Neural progenitor cell (in vitro differentiated cells): ENCODE measurements at places on chromosomes 12 and 14. TPM values are rescaled to one million over a fixed set of nuclear protein-coding genes. Genes with fewer than 3 reads are reported as not detected.

- no peaks in the 10 kb centered on the region for H3K27me3 ChIP-seq
- no peaks in the 10 kb centered on the region for H3K36me3 ChIP-seq
- H3K27ac ChIP-seq: no peak overlapping the region
- H3K4me3 ChIP-seq: no peak overlapping the region
- DNase-seq: no peak
- no peaks in the 10 kb centered on the region for H3K4me1 ChIP-seq
Measured at GRCh38 chr12:75774261-75775052, 257.1 kb downstream of the PHLDA1 start.

DNA sequence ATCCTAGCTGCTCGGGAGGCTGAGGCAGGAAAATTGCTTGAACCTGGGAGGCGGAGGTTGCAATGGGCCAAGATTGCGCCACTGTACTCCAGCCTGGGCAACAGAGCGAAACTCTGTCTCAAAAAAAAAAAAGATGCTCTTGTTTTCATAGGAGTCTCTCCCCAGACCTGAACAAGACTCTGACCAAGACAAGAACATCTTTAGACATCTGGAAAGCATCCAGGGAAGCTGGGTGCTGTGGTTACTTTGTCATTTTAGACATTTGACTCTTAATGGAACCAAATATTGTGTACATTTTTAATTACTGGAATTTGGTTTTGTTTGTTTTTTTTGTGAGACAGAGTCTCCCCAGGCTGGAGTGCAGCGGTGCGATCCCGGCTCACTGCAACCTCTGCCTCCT is 21.1 kb upstream of the ATF1 start:
- no peaks in the 10 kb centered on the region for H3K27me3 ChIP-seq
- no peak overlapping the region for H3K4me3 ChIP-seq
- no peaks in the 10 kb centered on the region for H3K4me1 ChIP-seq
- DNase-seq: no peak

- no peak for DNase-seq
- peaks cover under 1% of the 10 kb centered on the region for H3K27me3 ChIP-seq
- no peak overlapping the region for H3K27ac ChIP-seq
- H3K4me1 ChIP-seq: peaks cover 22% of the 10 kb centered on the region
- H3K36me3 ChIP-seq: no peaks in the 10 kb centered on the region
Measured at GRCh38 chr12:109875572-109876131, 4.7 kb downstream of the GLTP start.

- H3K27me3 ChIP-seq: no peaks in the 10 kb centered on the region
- no peak overlapping the region for H3K27ac ChIP-seq
- peaks cover 5% of the 10 kb centered on the region for H3K4me1 ChIP-seq
Measured at GRCh38 chr14:103318750-103319419, 15.2 kb upstream of the EIF5 start.

GRCh38 chr14:58740379-58740935 is 102.7 kb downstream of the DACT1 start:
- no peaks in the 10 kb centered on the region for H3K27me3 ChIP-seq
- H3K4me3 ChIP-seq: no peak overlapping the region
- H3K4me1 ChIP-seq: peaks cover 10% of the 10 kb centered on the region
- no peak overlapping the region for H3K27ac ChIP-seq
- H3K36me3 ChIP-seq: no peaks in the 10 kb centered on the region
- no peak for DNase-seq

DNA sequence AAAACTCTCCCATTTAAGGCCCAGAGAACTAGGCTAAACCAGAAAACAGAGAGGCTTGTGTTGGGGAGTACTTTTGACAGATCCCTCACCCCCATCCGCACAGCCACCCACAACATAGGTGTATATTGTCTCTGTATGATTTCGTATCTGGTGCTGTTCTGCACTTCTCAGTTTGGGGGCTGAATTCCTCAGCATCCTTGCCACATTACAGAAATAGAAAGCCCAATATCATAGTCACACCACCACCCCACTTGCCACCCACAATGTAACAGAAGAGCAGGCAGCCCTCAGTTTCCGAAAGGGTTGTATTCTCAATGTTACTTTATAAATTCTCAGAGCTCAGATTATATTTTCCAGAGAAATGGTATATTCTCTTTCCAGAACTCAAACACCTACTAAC is 950.9 kb downstream of the DIO2 start:
- no peaks in the 10 kb centered on the region for H3K36me3 ChIP-seq
- H3K27ac ChIP-seq: no peak overlapping the region
- no peak for DNase-seq
- H3K27me3 ChIP-seq: no peaks in the 10 kb centered on the region
- peaks cover 12% of the 10 kb centered on the region for H3K4me1 ChIP-seq

DNA sequence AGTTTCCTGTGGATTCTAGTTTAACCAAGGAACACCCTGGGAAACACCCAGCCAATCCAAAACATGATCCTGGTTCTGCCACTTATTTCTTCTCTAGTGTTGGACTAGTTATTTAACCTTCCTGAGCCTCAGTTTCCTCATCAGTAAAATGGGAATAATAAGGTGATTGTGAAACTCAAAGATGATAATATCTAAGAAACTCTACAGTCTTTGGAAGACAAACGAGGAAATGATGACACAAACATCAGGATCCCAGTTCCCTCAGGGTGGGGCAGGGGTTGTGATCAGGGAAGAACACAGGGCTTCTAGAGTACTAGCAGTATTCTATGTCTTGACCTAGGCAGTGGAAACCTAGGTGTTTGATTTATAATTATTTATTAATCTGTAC is 18.1 kb upstream of the TMEM106C start:
- H3K36me3 ChIP-seq: no peaks in the 10 kb centered on the region
- peaks cover 9% of the 10 kb centered on the region for H3K4me1 ChIP-seq
- H3K27ac ChIP-seq: no peak overlapping the region
- no peak overlapping the region for H3K4me3 ChIP-seq
- H3K27me3 ChIP-seq: peaks cover 8% of the 10 kb centered on the region

DNA sequence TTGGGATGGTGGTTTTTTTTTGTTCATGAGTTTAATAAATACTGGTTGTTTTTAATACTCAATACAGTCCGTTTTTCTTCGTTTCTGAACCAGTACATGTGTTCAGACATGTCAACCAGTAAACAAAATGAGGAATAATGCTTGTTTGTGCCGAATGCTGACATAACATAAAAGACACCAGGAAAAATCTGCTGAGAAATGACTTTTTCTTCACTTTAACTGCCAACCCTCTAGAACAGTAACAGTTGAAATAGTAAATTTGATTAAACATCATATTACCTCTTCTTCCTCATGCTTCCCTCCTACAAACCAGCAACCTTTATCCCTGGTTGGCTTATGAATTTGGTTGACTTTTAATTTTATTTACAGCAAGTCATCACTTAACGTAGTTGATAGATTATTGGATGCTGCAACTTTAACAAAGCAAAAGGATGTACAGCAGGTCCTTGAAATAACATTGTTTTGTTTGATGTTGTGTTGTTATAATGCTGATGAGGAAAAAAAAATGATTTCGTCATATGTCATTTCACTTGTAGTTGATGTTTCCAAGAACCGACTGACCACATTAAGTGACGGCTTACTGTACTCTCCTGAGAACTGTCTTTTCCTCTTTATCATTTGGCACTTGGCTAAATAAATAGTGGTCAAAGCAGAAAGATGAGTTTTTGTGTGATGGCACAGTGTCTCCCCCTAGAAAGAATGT is 340.5 kb downstream of the TMTC2 start:
- no peak overlapping the region for H3K27ac ChIP-seq
- no peak for DNase-seq
- no peaks in the 10 kb centered on the region for H3K27me3 ChIP-seq
- H3K4me3 ChIP-seq: no peak overlapping the region
- H3K36me3 ChIP-seq: peaks cover 5% of the 10 kb centered on the region
- H3K4me1 ChIP-seq: peaks cover 6% of the 10 kb centered on the region

GRCh38 chr14:58668848-58669480 is 31.2 kb downstream of the DACT1 start:
- no peaks in the 10 kb centered on the region for H3K36me3 ChIP-seq
- DNase-seq: no peak
- H3K4me3 ChIP-seq: no peak overlapping the region
- H3K27me3 ChIP-seq: no peaks in the 10 kb centered on the region

DNA sequence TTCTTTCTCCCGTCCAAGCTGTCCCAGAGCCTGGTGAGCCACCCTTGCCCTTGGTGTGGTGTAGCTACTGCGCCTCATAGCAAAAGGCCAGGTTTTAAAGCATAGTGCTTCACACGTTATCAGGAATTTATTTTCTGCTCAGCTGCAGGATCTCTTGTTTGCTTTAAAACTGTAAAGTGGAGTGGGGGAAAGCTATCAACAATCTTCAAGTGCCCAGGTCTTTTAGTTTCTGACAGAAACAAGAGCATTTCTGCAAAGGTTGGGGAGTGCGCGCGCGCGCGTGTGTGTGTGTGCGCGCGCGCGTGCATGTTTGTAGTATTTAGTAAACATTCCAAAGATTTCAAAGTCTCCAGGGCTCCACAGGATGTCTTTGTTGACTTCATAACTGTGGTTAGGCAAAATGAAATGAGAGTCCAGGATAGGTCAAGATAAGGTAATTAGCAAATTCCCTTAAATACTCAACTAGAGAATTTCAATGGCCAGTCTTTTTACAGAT is 45.5 kb downstream of the EML1 start:
- H3K4me1 ChIP-seq: peaks cover 65% of the 10 kb centered on the region
- H3K27ac ChIP-seq: peak overlapping the region; percentile 80
- peak; percentile 88 for DNase-seq
- no peaks in the 10 kb centered on the region for H3K27me3 ChIP-seq
- H3K36me3 ChIP-seq: no peaks in the 10 kb centered on the region

DNA sequence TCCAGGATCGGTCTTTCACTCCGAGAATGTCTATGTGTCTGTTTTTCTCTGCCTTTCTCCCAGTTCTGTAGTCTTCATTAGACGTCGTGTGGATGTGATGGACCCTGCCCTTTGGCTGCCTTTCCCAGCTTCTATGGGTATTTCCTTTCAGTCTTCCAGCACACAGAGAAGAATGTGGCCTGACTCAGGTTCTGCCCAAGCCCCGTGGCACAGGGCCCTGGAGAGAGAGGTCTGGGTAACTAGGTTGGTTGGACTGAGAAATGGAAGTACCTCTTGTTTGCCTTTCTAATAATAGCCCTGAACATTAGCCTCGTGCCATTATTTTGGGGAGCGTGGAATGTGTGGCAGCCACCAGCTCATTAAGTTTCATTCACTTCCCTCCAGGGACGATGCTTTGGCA is 3.8 kb downstream of the FOXJ2 start:
- no peaks in the 10 kb centered on the region for H3K36me3 ChIP-seq
- no peak overlapping the region for H3K27ac ChIP-seq
- no peak for DNase-seq
- H3K27me3 ChIP-seq: no peaks in the 10 kb centered on the region
- peaks cover 35% of the 10 kb centered on the region for H3K4me1 ChIP-seq

DNA sequence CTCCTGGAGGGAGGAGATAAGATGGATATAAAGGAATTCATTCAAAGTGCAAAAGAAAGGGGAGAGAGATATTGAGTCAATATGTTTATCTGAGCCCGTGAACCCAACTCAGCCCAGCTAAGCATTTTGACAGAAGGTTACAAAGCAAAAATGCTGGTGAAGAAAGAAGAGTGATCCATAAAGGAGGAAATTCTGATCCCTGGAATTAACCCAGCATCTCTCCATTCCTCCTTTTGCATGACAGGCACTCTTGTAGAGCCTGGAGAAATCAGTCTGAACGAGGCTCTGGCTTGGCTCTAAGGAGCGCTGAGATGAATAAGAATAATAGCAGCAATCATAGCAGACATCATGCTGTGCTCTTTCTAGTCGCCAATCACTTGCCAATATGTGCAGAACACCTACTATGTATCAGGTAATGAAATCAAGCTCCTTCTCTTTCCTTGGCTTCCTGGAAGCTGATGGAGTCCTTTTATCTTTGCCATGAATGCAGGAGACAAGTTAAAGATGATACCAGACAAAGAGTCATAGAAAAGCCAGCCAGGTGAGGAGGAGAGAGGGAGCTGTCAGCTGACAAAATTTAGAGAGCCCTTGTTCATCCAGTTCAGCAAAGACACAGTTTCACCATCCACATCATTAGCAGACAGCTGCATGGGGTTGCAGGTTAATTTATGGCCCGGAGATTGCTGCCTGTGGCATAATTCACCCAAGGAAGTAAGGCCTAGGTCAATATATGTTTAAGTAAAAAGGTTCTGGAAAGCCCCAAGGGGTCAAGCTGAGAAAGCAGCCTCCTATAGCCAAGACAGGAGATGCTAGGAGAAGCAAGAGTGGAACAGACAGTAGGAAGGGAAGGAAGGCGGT is 476.5 kb upstream of the TBX3 start:
- H3K27me3 ChIP-seq: peaks cover 51% of the 10 kb centered on the region
- peaks cover 14% of the 10 kb centered on the region for H3K4me1 ChIP-seq
- no peak for DNase-seq
- no peak overlapping the region for H3K27ac ChIP-seq
- no peaks in the 10 kb centered on the region for H3K36me3 ChIP-seq
- no peak overlapping the region for H3K4me3 ChIP-seq

DNA sequence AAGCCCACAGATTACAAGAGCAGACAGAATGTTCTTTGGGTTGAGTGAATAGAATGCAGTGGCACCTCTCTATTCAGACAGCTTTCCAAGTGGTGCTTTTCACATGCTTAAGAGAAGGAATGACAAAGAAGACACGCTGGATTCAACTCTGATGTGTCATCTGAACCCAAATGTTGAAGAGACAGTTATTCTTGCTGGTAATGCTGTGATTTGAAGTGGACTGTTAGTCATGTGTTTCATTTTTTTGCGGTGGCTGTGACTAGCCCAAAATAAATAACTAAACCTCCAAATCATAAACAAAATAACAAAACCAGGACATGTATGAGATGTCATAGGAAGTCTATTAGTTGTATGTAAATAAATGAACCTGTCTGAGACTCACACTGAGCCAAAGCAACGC is 391.8 kb upstream of the PRICKLE1 start:
- H3K4me3 ChIP-seq: no peak overlapping the region
- no peaks in the 10 kb centered on the region for H3K27me3 ChIP-seq
- no peaks in the 10 kb centered on the region for H3K36me3 ChIP-seq

DNA sequence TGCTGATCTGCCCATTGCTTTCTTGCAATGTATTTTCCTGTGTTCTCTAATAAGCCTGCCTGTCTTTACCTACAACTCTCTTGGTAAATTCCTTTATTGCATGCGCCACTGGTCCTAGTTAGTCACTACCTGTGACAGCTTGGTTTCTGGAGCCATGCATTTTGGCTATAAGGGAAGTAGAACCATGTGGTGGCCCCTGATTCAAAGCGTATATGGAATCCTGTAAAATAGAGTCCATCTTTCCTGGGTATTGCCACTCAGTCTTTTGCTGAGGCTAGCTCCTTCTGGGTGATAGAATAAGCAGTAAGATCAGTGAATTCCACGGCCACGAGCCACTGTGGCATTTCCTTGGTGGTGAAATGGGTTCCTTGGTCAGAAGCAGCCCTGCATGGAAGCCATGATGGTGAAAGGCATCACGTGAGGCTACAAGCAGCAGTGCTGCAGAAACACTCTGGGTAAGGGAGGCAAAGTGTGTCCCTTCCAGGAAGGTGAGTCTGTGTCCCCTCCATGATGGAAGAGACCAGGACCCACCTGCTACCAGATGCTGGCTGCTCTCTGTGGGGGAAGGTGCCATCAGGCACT is 19.6 kb downstream of the TNFAIP2 start:
- H3K4me1 ChIP-seq: peaks cover 11% of the 10 kb centered on the region
- no peak overlapping the region for H3K4me3 ChIP-seq
- H3K27ac ChIP-seq: no peak overlapping the region
- no peak for DNase-seq
- H3K36me3 ChIP-seq: no peaks in the 10 kb centered on the region

Gene TDRD9
- not detected in 2 replicates for total RNA-seq

Gene GRIP1
- 25.0 and 38.2 TPM in 2 replicates for total RNA-seq

Gene TEX52
- total RNA-seq: not detected in 2 replicates

Gene CAPZA3
- total RNA-seq: not detected in 2 replicates

Gene TOMM20L
- total RNA-seq: not detected in 2 replicates

Gene C1RL
- total RNA-seq: 18.3 and 32.2 TPM in 2 replicates

Gene TPH2
- 0.12 TPM in 1 of 2 replicates, not detected in the other for total RNA-seq

Gene SMIM41
- total RNA-seq: not detected in 2 replicates

Gene ALX1
- total RNA-seq: 3.9 and 5.6 TPM in 2 replicates

Gene KCNJ8
- 0.06 TPM in 1 of 2 replicates, not detected in the other for total RNA-seq
